Activated naive CD8-positive, alpha-beta T cell treated with anti-CD3 and anti-CD28 coated beads, Interleukin-2, amount 50 U/mL, for 16 hours (primary cell): ENCODE measurements at places on chromosomes 2 and 18.
A peak's percentile ranks its signal among the peaks of the same experiment; 100 is the strongest.

DNA sequence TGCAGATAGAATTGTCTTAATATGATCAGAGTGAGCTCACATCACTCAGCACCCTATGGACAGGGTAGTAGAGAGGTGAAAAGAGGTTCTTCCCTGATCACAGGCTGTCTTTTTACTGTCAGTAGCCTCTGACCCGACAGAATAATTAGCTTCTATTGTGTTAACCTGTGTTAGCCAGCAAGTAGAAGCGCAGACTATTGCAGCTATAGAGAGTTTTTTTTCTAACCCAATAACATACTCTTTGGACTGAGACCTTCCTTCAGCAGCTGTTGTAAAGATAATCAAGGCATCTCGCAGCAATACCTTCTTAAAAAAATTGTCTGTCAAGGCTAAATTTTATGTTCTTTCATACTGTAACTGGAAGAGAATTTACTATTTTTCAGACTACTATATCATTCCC lies 670.4 kb downstream of the ADCYAP1 start:
- no peak for DNase-seq

DNA sequence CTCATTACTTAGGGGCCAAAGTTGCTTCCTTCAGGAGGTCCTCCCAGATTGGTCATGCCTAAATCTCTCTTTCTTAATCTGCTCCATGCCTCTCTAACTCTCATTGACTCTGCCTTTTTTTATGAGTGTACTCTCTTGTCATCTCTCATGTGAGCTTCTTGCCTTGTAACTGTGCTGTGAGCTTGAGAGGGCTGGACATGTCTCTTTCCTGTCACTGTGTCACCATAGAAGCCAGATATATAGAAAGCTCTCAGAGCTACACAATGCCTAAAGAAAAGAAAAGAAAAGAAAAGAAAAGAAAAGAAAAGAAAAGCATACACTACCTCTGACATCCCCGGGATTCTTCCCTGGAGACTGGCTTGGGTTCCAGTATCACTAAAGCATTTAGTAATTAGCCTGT lies 161.5 kb upstream of the SKOR2 start:
- DNase-seq: no peak

- DNase-seq: no peak
Observed at GRCh38 chr2:199458009-199458805, 468 bp upstream of the SATB2 start.

- DNase-seq: no peak
Observed at GRCh38 chr18:33918571-33918970, 306.1 kb downstream of the NOL4 start.

GRCh38 chr2:128513961-128514283 lies 195.3 kb upstream of the HS6ST1 start:
- DNase-seq: no peak

GRCh38 chr2:167924556-167924955 lies 322.8 kb downstream of the STK39 start:
- DNase-seq: no peak

- no peak for DNase-seq
Observed at GRCh38 chr2:880201-880970, 70.3 kb upstream of the SNTG2 start.

DNA sequence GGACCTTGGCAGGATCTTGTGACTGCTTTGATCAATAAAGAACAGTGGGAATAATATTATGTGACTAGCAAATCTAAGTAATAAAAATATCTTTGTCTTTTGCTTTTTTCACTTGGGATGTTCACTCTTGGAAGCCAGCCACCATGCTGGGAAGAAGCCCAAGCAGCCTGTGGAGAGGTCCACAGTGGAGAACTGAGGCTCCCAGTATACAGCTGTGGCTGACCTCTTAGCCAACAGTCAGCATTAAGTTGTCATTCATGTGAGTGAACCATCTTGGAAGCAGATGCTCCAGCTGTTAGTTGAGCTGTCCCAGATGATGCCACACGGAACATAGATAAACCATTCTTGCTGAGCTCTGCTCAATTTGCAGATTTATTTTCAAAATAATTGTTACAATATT lies 160.0 kb downstream of the OSR1 start:
- DNase-seq: no peak

GRCh38 chr2:240936106-240936505 lies 30.0 kb downstream of the CROCC2 start:
- no peak for DNase-seq

- DNase-seq: no peak
Observed at GRCh38 chr2:25819597-25820039, 58.7 kb downstream of the ASXL2 start.

GRCh38 chr18:27605107-27605834 lies 420.2 kb upstream of the CHST9 start:
- no peak for DNase-seq

DNA sequence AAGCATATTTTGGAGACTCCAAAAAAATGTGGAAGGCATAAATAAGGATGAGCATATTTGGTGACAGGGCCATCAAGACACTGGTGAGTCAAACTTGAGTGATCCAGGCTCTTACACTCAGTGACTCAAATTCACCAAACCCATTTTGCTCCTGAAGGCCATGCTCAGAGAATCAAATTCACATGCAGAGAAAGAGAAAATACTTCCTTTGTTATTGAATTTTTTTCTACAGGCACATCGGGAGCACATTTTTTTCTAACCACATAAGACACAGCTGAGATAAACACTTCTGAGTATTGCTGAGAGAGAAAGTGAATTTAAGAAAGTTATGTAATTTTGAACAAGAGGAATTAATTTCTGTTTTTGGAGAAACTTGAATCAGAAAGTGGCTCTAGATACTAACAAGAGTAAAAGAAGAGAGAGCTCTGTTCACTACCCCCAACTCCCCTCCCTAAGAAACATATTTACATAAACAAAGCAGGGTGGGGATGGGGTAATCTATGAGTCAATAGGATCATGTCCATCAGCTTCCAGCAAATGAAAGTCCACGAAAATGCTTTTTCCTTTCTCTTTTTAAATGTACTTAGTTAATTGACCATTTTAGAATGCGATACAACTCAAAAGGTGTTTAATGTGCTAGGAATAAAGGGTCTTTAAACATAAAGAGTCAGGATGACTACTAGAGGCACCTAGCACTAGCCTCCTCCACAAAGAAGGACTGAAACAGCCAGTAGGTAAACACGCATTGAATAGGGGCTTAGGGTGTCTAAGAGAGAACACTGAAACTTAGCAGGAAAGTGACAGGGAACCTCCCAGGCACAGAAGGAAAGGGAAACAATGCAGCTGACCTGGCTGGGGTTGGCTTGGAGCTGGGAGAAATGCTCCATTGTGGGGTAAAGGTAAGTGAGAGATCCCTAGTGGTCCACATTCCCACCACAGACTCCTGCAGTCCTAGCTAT lies 152.3 kb downstream of the KCNE4 start:
- no peak for DNase-seq

DNA sequence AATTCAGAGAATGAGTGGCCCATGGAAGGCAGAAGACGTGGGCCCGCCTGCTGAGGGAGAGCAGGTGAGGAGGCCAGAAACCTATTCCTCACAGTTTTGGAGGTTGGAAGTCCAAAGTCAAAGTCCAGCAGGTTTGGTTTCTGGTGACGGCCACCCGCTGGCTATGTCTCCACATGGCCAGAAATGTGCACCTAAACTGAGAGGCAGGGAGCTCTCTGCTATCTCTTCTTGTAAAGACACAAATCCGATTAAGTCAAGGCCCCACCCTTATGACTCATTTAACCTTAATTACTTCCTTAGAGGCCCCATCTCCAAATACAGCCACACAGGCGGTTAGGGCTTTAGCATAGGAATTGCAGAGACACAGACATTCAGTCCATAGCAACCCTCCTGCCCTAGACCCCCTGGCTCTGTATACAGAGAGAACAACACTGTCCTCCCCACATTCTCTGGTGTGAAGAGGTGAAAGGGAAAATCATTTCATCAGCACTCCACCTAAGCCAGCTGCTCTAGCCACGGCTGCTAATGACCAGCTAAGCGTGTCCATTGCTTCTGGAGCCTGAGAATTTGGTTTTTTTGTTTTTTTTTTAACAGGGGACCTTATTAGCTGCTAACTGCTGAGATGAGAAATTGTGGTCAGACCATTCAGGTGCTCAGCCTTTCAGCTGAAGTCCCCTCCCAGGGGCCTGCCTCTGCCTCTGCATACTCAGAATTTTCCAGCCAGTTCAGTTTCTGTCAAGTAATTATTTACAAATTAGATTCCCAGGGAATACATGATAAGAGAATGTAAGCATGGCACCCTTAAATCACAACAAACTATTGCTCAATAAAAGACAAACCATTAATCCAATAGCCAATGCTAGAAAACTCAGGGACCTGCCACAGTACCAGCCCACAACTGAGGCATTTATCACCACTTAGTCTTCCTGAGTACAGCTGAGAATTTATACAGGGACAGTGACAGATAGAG lies 368.7 kb upstream of the ID2 start:
- DNase-seq: no peak

- DNase-seq: peak; percentile 87
Observed at GRCh38 chr2:230905448-230906421, 19.3 kb downstream of the GPR55 start.

- no peak for DNase-seq
Observed at GRCh38 chr2:232400256-232401015, 6.2 kb upstream of the ALPG start.

DNA sequence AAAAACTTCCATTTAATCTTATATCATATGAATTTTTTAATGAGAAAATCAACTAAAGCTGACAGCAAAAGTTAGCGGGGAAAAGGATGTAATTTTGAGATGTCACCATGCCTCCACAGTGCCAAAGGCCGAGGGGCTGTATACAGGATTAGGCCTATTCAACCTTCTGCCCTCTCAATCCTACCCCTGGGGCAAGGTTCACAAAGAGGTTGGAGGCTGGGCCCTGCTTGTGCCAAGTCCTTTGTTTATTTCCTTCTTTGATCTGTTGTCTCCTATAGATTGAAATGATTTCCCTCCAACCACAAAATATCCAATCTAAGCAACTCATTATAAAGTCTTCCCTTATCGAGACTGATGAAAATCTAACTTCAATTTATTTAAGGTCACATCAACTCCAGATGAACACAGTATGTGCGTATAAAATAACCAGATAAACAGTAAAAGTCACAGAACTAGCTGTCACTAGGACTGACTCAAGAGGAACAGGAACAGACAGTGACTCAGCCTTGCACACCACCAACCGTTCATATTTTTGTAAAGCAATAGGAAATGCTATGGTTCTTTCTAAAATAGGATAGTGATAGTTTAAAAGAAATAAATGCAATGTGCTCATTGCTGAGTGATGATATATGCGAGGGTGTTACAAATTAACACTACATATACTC lies 95.8 kb downstream of the SLC25A12 start:
- no peak for DNase-seq

GRCh38 chr18:39913672-39914366 lies 2041.2 kb upstream of the PIK3C3 start:
- DNase-seq: no peak

DNA sequence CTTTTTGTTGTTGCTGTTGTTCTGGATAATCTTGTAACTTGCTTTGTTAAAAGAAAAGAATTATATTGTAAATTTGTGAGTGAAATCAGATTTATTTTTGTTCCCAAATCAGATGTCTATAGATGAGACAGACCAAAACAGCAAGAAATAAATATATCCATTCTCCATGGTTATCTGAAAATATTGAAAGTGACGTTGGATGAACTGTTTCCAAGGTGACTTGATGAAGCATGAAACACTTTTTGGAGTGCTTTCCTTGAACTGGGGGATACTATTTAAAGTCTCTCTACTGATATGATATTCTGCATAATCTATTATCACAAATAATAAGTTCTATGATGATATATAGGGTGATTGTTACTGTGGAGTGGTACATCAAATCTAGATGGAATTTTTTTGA lies 315.4 kb upstream of the THUMPD2 start:
- no peak for DNase-seq

- DNase-seq: no peak
Observed at GRCh38 chr2:65397122-65397521, 35.3 kb downstream of the SPRED2 start.

- DNase-seq: no peak
Observed at GRCh38 chr18:12056034-12056883, 37.4 kb upstream of the ANKRD62 start.

DNA sequence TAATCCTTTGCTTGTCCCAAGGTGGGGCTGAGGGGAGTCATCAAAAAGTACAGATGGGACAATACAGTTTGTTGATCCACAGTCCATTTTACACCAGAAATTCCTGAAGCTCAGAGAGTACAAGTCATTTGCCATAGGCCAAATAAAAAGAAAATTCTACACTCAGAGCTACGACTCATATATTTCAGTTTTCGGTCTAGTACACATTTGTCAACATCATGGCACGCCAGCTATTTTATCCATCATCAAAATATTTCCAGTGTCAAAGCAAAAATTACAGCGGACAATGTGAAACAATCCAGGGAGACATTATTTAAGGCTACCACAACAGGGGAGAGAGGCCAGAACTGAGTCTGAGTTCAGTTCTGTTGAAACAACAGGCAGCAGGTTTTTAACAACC lies 587.5 kb upstream of the DSEL start:
- no peak for DNase-seq

DNA sequence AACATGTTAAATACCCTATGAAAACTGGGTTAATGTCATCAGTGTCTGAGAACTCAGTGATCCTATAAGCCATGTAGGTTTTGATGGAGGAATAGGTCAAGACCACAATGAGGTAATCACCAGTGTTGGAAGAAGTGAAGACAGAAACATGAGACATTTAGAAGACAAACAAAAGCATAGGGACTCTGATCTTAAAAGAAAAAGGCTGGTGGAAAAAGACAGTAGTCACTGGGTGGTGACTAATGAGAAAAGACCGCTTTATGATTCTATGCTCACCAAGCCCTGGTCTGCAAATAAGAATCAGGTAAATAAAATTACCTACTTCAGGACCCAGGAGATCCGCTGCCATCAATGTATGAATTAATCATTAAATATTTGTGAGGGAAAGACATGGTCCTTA lies 271.9 kb downstream of the GPD2 start:
- DNase-seq: no peak

GRCh38 chr2:207472343-207473048 lies 57.3 kb upstream of the CREB1 start:
- no peak for DNase-seq

GRCh38 chr2:81942136-81942680 lies 1637.7 kb upstream of the LRRTM1 start:
- DNase-seq: no peak

DNA sequence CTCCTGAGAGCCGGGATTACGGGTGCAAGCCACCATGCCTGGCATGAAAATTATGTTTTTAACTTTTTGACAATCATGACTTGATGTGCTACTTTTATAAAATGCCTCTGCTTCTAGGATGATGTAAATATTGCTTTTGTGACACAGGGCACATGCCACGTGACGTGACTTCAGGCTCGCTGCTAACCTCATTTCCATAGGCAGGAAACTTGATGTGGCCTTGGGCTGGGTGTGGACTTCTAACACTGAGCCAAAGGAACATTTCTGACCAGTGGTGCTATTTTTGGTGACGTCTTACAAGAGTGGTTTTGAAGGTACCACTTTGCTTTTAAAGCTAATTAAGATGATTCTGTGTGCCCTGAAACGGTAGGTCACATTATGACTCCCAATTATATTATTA lies 34.2 kb upstream of the THOC1 start:
- DNase-seq: no peak
